ENCODE measurements at places on chromosomes 16 and 17.

DNA sequence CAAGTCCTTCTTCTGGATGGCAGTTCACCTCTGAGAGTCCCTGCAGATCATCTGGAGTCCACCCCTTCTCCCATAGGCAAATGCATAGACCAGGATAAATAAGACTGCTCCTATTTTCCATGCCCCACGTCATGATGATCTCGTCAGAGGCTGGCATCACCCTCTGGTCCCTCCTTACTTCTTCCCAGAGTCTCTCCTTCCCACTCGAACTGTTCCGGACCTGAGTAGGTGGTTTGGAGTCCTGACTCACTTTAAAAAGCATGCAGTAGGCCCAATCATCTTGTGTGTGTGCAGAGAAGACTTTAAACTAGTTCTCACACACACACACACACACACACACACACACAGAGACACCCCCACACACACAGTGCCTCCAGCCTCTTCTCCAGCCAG, 72.0 kb downstream of the SOX9 start:
- no peak for DNase-seq

GRCh38 chr17:19244781-19245180, 7.6 kb downstream of the EPN2 start:
- no peak for DNase-seq

DNA sequence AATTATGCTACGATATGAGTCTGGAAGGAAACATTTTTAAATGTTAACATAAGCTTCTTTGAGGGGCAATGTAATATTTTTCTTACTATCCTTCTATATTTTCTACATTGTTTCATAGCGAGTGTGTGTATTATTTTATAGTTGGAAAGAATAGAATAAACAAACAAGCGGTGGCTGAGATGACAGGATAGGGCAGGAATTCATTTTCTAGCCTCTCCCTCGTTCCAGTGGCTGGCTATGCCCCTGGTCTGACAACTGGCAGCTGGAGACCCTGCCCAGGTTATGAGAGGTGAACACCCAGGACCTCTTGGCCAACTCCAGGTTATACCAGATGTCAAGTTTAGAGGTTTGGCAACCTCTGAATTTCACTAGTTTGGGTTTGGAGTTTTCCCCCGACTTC, 14.5 kb upstream of the TNRC6C start:
- DNase-seq: no peak

DNA sequence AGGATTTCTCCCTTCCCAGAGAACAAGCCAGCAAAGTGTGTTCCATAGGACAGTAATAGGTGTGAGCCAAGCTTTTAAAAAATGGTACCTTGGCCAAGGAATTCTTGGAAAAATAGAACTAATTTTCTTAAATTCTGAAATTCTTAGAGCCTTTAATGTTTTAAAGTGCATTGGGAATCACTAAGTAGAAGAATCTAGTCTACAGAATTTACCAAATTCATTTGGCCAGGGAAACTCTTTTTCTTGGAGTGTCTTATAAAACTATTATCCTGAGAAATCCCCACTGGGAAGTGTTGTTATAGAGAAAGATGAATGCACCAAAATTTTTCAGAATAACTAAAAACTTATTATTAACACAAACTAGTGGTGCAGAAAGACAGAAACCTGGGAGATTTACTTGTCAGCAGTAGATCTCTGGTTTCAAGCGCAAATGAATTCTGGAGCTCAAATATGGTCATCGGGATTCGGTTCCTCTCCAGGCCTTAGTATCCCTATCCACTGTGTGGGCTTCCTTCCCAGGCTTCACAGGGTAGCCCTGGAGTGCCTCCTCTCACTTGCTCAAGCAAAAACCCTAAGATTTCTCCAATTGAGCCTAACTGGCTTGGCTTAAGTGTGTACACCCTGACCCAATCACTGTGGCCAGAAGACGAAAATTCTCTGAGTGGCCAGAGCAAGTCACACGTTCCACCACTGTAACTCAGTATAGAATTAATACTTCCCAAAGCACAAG, 217.8 kb downstream of the CHD9NB start:
- DNase-seq: no peak

DNA sequence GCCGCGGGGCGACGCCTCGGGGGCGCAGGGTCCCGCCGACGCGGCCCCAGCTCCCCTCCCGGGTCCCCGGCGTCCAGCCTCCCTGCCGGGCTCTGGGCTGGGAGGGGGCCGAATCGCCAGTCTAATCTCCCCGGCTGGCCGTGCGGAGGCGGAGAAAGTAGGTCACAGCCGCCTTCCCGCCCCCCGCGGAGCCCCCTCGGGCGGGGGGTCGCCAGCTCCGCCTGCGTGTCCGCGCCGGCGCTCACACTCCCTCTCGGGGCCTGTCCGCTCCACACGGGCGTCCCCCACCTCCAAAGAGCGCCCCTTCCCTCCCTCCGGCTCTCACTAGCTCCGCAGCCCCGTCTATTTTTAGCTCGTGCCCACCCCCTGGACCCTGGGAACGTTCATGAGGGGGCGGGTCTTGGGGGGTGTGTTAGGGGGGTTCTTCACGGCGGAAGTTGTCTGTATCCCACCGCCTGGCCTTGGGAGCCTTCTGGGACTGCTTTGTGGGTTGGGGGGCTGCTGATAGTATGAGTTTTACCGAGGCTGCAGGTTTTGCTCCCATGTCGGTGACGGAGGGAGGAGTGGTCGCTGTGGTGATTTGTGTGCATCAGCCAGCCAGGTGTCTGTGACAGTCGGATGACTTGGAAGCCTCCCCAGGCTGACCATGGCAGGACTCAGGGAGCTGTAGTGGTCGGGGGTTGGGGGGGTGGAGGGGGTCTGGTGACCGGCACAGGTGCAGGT, 1.1 kb downstream of the ATP1B2 start:
- DNase-seq: no peak

DNA sequence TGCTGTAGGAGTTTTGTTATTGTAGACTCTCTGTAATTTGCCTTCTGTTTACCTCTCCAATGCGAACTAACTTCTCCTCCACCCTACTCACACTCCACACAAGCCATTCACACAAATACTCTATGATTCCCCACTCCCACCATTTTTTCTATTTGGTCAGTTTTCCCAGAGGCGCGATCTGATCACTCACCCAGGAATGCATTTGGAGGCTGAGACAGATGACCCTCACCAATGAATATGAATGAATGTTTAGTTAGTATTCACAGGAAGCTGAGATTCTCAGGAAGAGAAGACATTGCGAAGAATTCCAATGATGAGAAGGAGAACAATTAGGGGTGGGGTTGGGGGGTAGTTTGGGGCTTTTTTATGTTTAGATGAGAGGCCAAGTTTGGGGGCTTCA, 10.5 kb upstream of the ANKFN1 start:
- DNase-seq: no peak

DNA sequence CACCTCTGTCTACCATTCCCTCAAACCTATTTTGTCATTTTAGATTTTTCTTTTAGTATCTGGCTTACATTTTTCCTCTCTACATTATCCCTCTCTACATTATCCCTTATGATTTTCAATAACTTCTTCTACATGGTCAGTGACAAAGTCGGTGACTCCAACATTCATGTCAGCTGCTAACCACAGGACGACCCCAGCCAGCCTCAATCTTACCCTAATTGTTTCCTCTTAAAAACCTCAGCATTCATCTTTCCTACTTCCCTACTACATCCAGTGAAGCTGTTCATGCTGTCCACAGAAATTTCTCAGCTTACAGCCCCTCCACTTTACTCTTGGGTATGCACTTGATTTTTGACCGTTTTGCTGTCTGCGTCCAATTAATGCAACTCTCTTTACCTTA, 8.3 kb downstream of the MYH10 start:
- no peak for DNase-seq

All from stimulated activated CD4-positive, alpha-beta T cell treated with anti-CD3 and anti-CD28 coated beads, Interleukin-15, amount 100 ng/mL, for 1 hour (primary cell).